ENCODE measurements at places on chromosomes 11 and 22.
A peak's percentile ranks its signal among the peaks of the same experiment; 100 is the strongest.

GRCh38 chr11:111729831-111730311, 36.3 kb downstream of the PPP2R1B start:
- DNase-seq = no peak

DNA sequence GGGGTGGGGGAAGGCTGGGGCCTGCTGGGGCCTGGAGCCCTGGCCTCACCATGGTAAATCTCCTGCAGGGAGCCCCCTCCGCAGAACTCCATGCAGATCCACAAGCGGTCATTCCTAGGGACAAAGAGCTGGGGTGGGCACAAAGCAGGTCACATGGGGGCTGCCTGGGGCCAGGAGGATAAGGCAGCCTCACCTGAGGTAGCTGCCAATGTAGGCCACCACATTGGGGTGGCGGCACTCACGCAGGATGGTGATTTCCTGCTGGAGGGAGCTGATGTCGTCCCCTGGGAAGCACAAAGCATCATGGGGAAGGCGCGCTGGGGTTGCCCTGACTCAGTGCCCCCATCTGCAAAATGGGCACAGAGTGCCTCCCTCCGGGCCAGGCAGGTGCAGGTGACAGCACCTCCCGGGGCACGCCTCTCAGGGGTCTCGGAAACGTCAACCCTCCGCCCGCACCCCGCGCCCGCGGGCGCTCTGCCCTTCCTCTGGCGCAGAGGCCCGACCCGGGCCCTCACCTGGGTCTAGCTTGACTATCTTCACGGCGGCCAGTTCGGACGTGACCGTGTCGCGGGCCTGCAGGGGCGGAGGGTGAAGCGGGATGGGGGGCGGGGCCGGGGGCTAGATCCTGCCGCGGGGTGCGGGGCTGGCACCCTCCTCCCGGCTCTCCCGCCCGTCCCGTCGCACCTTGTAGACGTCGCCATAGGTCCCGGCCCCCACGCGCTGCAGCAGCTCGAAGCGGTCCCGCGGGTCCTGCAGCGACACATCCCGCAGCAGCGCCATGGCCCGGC, 450 bp downstream of the MAP4K2 start:
- no peak for DNase-seq

DNA sequence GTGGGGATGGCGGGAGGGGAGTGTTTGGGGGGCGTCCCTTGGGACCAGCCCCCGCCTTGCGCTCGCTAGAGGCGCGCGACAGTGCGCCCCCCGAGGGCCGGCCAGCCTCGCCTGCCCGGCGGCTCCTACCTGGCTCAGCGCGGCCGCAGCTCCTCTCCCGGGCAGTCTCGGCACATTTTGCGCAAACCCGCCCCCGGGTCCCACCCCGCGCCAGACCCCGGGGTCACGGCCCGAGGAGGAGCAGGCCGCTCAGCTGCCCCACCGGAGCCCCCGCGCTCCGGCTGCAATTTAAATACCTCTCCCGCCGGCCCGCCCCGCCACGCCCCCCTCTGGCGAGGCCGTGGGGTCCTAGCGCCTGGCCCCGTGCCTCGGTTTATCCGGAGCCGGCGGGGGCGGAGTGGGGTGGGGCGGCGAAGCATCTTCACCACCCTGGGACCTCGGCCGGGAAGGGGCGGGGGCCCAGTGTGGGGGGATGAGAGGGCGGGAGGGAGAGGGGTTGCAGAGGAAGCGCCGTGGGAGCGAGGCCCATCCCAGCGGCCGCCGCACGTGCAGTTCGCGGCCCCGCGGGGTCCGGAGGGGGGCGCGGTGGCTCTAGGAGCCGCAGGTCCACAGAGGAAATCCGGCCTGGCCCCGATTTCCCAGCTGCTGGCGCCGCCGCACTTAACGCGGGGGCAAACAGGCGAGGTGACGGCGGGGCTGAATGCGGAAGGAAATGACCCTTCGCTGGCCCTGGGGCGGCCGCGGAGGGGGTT, at the start of gene LRRC32:
TSS of gene LRRC32 (minus strand) at position 263 of the 752 bp plus-strand sequence. CDS start 4,793 bp downstream, outside the sequence.
- peak; percentile 73 for DNase-seq

DNA sequence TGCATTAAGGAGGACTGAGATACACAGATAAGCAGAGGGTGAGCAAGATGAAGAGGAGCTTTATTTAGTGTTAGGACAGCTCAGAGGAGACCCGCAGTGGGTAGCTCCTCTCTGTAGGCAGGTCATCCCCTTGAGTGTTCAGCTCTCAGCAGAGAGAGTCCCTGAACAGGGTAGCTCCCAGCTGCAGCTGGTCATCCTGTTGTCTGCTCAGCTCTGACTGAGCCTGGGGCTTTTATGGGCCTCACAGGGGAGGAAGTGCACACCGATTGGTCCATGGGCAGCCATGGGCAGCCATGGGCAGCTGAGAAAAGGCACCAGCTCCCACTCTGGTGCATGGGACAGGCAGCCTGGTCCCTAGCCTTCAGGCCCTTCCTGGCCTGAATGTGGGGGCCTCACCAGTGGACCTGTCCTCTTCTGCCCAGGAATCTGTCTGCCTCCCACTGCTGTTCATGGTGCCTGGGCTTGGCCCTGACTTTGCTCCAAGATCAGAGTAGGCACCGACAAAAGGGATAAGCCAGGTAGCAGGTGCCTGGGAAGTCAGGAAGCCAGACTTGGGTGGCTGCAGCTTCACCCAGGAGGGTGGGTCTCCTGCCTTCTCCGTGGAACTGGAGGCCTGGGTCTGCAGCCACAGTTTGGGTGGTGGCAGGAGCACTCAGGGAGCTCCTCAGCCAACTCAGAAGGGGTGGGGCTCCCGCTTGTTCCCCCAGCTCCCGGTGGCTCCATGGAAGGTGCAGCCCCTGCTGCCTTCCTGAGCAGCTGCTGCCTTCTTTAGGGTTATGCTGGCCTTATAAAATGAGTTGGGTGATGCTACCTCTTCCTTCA, 54.7 kb downstream of the MYEOV start:
- no peak for DNase-seq

DNA sequence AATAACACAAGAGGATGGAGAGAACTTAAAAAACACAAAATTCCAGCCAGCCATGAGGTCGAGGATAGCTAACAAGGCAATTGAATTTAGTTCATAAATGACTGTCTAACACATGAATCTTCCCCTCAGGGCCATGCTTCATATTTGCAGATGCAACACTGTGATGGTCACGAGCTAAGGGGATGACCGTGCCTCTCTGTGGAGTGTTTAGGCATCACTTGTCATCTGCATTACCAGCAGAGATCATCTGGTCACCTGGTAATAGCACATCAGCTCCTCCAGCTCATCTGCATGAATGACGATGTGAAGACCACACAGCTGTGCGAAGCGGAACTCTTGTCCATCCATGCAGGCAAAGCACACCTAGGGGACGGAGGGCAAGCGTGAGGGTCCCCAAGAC, 20.9 kb upstream of the SLC25A1 start:
- no peak for DNase-seq

DNA sequence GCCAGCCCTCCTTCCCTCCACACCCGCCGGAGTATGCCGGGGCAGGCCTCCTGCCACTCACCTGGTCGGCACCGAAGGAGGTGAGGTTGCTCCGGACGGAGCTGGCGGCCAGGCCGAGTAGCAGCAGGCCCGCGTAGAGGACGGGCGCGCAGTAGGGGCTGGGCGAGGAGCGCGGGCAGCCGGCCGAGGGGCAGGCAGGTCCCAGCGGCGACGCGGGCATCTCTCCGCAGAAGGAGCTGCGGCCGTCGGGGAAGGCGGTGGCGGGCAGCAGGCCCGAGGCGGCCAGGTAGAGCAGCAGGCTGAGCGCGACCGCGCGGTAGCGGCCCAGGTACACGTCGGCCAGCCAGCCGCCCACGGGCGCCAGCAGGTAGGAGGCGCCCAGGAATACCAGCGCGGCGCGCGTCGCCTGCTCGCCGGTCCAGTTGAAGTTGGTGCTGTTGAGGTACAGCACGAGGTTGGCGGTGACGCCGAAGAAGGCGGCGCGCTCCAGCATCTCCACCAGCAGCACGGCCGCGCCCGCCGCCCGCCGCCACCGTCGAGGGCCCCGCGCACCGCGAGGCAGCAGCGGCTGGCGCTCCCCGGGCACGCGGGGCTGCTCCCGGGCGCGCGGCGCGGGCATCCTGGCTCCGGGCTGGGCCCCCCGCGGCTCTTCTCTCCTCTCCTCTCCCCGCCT, 907 bp downstream of the SLC15A3 start:
- DNase-seq = peak; percentile 47

GRCh38 chr11:18324381-18324780, 2.0 kb downstream of the GTF2H1 start:
- no peak for DNase-seq

DNA sequence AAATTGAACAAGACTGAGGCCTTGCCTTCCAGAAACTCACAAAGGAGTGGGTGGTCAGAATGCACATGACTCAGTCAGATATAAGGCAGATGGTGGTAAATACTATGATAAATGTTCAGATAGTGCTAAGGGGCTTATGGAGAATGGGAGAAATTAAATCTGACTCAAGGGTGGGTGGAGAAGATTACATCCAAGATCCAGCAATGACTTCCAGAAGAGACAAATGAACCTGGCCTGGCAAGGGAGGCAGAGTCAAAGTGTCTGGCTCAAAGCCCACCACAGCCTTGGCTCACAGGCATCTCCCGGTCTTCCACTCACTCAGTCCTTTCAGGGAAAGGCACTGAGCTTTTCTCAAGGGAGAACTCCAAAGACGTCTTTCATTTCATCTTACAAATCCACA, 6.1 kb upstream of the ZBTB16 start:
- no peak for DNase-seq

- DNase-seq = no peak
Measured at GRCh38 chr11:73158356-73159051, 16.4 kb upstream of the FCHSD2 start.

DNA sequence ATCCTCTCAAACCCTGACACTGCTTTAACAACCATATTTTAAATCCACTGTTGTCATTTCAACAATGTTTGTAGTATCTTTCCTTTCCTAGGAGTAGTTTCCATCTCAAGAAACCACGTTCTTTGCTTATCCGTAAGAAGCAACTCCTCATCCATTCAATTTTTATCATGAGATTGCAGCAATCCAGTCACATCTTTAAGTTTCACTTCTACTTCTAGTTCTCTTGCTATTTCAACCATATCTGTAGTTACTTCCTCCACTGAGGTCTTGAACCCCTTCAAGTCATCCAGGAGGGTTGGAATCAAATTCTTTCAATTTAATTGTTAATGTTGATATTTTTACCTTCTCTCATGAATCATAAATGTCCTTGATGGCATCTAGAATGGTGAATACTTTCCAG, 22.4 kb downstream of the CCDC82 start:
- no peak for DNase-seq

GRCh38 chr11:66546368-66546965, at the start of gene ACTN3:
Gene ACTN3 (plus strand): TSS chr11:66546903. CDS start chr11:66546938, 35 bp downstream.
- peak; percentile 67 for DNase-seq

DNA sequence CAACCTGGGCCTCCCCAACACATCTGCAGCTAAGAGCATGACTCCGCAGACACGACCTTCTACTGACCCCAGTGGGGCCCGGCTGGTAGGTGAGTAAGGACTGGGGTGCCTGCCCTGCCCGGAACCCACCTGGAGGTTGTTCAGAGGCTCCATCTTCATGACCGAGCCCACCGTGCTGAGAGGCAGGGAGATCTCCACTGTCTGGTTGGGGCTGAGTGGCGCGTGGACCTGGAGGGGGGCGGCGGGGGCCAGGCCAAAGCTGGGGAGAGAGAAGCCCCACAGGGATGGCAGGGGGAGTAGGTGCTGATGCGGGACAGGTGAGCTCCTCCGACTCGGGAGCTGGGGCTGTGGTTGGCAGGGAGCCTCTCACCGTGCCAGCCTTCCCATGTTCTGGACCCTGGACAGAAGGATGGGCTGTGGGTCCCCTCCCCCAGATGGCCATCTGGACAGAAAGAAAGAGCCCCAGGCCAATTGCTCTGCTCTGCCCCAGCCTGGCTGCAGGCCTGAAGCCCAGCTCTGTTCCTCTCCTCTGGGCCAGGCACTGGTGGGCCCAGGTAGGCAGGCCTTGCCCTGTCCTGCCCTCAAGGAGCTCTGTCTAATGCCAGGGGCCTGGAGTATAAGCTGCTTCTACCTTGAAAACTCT, 16.3 kb upstream of the RASL10A start:
- DNase-seq = no peak

- no peak for DNase-seq
Measured at GRCh38 chr22:38840129-38840528, 3.7 kb downstream of the NPTXR start.

DNA sequence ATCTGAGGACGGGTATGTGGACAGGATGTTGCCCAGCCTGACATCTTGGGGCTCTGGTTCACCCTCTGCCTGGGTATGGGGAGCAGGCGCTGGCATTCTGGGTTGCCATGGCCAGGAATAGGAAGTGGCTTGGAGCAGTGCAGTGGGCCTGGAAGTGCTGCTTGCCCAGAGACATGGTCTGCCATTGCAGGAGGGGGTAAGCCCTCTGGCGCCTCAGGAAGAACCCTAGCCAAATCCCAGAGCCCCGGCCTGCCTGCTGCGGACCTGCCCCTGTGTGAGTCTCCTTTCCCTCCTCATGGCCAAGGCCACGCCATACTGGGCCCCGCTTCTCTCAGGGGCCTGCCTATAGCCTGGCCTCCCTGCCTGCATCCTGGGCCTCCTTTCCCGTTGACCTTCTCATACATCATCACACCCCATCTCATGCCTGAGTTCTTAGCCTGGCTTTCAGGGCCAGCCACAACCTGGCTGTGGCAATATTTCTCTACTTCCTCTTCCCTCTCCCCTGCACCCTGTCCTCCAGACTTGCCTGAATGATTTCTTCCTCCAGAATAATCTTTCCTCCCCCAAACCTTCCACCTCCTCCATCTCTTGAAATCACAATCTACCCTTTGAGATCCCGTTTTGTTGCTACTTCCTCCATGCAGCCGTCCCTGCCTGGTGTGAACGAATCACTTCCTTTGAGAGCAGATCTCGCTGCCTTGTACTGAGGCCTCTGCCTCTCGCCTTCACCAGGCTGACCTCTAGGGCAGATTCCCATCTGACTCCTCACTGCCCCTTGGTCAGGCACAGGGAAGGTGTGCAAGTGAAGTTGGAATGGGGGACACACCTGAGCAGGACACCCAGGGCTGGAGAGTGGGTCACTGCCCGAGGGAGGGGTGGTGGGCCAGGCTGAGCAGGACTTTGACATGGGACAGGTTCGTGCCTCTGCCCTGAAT, 5.2 kb downstream of the CAPN5 start:
- peak; percentile 31 for DNase-seq

GRCh38 chr11:60528934-60529333, 13.7 kb downstream of the MS4A13 start:
- DNase-seq = peak; percentile 39

GRCh38 chr11:14930369-14930768, 38.3 kb upstream of the CYP2R1 start:
- DNase-seq = no peak

GRCh38 chr11:34313099-34313517, 44.7 kb downstream of the ABTB2 start:
- DNase-seq = peak; percentile 36

DNA sequence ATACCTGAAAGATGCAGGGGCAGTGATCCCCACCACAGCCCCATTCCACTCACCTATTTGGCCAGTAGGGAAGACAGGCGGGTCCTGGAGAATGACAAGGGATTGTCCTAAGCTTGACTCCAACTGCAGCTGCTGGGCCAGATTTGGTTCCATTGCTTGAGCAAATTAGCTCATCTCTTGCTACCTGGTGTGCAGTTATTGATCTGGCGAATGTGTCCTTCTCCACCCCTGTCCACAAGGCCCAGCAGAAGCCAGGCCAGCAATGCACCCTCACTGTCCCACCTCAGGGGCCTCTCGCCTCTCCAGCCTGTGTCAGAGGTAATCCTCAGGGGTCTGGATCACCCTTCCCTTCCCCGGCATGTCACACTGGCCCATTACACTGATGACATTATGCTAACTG, 23.3 kb downstream of the TSPAN32 start:
- no peak for DNase-seq
